ENCODE measurements at places on chromosomes 2 and 18.

DNA sequence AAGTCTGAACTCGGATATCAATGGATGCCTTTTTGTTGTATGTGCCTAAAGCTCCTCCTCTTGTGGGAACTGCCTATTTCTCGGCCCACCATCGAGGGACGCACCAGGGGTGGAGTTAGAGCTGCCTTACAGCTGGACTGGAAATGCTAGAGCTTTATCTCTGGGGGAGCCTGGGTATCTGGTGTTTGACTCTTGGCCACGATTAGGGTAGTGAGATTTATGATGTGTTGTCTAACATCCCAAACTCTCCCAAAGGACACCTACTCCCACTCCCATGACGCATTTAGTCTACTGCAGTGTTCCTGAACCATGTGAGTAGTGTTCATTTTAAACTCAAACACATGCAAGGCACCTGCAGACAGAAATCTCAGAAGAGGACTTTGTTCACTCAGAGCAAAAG lies 594.8 kb downstream of the METTL4 start:
- DNase-seq = no peak

DNA sequence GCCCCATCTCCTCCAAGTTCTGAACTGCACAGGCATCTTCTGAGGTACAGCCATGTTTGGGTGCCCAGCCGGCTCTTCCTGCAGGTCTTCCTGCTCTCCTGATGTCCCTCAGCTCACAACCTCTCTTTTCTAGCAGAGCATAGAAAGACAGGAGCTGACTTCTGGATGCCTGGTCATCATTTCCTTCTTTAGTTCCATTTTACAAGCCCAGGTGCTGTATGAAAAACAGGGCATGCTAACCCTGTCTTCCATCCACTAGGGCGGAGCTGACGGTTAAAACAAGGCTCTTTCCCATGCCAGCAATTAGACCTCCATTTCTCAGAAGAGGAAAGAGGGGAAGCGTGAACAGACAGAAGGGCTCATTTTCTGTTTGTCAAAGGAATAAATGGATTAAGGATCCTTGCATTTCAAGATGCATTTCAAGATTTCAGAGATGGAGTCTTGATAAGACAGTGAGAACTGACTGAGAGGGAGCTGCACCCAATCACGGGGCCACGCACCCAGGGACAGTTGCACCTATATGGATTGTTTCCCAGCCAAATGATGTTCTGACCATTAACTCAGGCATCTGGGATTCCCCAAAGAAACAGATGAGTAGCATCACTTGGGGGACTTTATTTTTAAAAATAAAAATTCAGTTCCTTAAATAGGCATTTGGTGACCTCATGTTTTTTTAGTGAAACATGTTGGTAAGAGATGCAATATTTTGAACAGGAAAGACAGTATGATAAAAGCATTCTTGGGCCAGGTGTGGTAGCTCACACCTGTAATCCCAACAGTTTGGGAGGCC lies 45.8 kb upstream of the EML6 start:
- DNase-seq = no peak

DNA sequence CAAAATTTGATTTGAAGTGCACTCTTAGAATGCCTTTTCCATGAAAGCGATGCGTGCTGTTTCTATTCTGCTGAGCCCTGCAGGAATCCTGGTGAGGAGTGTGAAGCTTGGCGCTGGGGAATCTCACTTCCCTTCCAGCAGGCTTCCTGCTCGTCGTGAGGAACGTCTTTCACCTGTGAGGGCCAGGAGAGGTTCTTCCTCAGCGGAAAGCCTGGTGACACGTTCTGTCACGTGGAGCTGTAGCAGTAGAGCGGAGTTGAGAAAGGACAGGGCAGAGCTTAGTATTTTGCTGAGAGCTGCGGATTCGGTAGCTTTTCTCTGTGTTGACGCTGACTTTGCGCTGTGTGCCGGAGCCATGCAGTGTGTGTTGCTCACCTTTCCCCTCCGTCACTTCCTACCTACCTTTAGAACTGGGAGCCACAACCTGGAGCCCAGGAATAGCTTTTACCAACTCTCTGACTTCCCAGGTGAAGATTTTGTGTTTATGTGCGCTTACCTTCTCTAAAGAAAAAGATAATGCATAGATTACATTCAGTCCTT lies 294.8 kb downstream of the PTGR3 start:
- DNase-seq = no peak

DNA sequence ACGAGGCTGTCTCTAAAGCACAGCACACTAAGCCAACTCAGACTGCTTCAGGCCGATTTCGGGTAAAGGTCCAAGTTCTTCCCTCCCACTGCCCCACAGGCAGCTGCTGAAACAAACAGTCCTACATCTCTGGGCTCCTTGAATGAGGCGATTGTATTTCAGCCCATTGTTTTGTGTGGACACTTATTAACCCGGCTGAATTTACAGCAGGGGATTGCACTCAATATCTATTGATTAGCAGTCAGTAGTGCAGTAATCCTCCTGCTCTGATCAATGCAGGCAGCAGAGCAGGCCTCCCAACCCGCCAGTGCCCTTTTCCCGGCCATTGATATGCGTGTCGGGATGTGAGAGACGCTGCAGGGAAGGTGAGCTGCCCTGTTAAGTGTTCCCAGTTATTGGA lies 330.1 kb downstream of the CMPK2 start:
- DNase-seq = no peak

DNA sequence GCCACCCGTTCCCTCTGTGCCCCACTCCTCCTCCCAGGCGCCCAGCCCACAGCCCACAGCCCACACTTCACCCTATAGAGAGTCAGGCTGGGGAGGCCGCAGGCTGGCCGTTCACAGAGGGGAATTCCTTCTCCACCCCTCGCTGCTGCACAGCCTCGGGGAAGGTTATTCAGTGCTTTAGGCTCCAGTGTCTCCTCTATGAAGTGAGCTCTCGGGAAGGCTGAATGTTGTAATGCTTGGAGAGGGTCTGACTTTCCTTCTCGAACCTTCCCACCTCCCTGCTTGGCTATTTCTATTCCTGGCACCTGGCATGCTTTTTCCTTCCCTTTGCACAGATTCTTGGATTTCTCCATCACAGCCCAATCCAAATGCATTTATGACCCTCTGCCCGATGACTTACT lies 62.5 kb upstream of the SMAD7 start:
- no peak for DNase-seq

DNA sequence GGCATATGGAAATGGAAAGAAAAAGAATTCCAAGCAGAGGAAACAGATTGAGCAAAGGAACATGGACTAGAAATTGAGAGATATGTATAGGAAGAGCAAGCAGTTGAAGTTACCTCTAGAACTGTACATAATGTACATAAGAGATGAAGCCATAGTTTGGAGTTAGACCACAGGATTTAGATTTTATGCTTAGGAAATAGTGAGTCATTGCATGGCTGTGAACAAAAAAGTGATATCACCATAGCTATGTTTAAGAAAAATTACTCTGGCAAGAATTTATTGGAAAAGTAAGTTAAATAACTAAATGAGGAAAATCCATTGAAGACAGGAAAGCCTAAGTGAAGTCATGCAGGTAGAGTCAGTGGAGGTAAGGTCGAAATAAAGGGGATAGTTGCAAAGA lies 99.4 kb upstream of the GALNT5 start:
- DNase-seq = no peak

- no peak for DNase-seq
Observed at GRCh38 chr2:108588070-108588668, 53.9 kb downstream of the LIMS1 start.

- DNase-seq = no peak
Observed at GRCh38 chr18:7068871-7069590, 48.6 kb downstream of the LAMA1 start.

- no peak for DNase-seq
Observed at GRCh38 chr2:6986912-6987361, 69.7 kb downstream of the RNF144A start.

GRCh38 chr2:11393711-11394236 lies 49.3 kb upstream of the ROCK2 start:
- DNase-seq = no peak

DNA sequence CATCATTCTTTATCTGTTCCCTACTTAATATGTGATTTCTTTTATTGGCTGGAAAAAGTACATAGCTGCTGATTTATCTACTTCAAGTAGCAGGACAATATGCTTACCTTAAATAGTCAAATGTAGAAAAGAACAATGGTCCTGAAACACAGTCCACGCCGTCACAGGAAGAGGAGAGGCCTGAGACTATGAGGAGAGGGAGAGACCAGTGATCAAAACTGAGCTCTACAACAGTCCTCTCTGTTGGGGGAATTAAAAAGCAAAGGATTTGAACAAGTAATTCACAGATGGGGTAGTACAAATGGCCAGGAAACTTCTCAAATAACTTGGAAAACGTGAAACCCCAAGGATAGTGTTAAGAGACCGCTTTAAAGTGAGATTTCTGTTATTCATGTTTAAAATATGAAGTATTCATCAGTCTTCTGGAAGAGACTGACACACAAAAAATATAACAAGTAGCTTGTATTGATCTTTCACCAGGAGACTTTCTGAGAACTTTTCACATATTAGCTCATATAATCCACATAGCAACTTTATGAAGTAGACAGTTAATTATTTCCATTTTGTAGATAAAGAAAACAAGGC lies 20.2 kb downstream of the SCYGR8 start:
- no peak for DNase-seq

GRCh38 chr2:238415036-238415764 lies 11.5 kb upstream of the ASB1 start:
- DNase-seq = no peak
